ENCODE measurements at places on chromosomes 12 and 14.

- DNase-seq = no peak
Observed at GRCh38 chr14:104875811-104876210, 10.7 kb downstream of the CEP170B start.

DNA sequence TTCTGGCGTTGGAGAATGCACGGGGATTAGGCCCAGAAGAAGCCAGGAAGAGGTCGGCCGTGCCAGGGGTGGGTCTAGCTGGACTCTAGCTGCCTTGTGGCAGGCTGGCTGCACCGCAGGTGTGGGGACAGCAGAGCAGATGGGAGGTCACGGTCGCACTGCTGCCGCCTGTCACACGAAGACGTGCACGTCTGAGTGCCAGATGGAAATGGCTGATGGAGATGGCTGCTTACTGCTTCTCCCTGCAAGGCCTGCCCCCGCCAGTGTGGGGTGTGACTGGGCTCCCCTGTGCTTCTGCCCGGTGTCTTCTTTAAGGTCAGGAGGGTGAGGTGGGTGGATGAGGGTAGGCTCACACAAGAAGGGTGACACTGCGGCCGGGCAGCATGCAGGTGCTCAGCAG, 79.0 kb downstream of the MOK start:
- DNase-seq = no peak

- DNase-seq = no peak
Observed at GRCh38 chr12:29316752-29317151, 64.2 kb downstream of the ERGIC2 start.

- DNase-seq = no peak
Observed at GRCh38 chr14:90654831-90655276, 161.4 kb downstream of the TTC7B start.

DNA sequence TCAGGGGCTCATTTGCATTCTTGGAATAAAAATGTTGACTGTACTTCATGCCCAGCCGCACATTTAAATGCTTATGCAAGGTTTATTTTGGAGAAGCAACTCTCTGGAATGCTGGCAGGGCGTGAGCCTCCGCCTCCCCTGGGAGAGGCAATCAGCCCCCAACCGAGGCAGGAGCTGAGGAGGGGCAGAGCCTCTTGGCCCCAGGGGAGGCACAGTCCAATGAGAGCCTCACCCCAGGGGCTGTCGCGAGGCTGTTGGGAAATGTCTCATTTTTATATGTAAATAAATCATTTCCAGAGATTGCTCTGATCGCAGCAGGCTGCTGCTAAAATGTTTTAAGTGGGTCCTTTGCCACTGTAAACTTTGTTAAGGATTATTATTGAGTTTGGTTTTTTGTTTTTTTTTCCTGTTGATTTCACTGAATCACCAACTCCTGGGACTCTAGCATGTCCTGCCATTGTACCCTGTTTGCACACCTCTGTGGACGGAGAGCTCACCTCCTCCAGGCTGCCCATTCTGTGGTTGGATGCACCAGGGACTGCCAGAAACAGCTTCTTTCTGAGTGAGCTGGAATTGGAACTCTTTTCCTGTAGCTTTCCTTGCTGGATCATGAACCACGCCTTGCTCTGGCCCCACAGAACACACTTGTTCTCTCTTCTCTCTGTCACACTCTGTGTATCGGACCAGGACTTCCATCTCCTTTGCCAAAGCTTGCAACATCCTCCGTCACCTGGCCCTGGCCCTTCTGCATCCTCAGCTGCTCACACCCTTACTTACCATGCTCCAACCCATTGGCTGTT, 46.9 kb upstream of the FAM181A start:
- no peak for DNase-seq

- peak; percentile 70 for DNase-seq
Observed at GRCh38 chr12:54384591-54385041, at the start of gene ZNF385A. Gene ZNF385A (minus strand): TSS chr12:54384733. CDS start chr12:54384514, 219 bp downstream.

DNA sequence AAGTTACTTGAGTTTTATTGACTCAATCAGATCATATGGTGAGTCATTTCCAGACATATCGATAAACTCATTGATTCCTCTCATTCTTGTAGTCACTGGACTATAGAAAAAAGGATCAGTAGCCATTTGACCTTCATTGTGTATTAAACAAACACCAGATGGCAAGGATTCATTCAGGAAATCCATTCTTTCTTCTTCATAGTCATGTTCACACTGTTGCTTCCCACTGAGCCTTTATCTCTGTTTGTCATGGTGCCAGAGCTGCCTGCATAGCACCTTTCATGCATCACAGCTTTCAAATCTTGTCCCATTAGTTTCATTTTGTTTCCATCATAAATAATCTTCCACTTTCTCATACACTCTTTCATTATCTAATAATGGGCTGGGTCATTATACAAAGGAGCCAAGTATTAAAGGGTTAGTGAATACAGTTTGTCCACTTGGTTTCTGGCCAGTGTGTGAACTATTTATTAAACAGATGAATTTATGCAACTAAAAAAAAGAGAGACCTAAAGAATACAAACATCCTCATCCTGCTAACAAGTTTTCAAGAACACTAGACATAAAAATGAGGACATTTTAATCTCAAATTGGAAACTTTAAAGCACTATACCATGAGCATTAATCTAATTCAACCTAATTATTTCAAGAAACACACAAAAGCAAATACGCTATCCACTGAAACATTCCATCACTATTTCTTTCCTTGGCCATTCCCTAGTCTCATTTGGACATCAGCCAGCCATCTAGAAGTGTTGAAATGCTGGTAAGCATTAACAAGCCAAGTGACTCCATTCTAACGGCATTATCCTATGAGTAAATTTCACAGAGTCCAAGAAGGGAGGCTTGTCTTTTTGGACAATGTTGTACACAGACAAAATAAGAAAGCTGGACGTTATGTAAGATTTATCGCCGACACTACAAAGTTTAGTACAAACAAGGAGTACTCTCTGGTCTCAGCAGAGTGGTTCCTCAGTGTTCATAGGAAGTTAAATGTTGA, 476.5 kb downstream of the FOXG1 start:
- no peak for DNase-seq

- no peak for DNase-seq
Observed at GRCh38 chr12:131907379-131908091, 13.1 kb downstream of the ULK1 start.

DNA sequence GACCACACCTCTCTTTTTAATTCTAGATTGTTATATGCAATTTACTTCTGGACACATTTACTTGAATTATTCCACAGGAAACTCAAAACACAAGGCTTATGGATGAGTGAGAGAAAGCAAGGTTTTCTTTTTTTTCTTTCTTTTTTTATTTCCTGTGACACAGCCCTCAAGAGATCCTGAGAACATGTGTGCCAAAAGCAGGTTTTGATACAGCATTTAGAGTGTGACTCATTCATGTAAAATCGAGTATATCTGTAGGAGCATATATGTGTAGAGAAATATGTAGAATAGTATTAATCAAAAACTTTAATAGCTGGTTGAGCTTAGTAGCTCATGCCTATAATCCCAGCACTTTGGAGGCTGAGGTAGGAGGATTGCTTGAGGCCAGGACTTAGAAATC, 4.4 kb upstream of the MAX start:
- DNase-seq = no peak

GRCh38 chr12:93536111-93536765, 36.2 kb upstream of the SOCS2 start:
- DNase-seq = no peak

- DNase-seq = no peak
Observed at GRCh38 chr12:132214891-132215290, 70.6 kb downstream of the NOC4L start.

DNA sequence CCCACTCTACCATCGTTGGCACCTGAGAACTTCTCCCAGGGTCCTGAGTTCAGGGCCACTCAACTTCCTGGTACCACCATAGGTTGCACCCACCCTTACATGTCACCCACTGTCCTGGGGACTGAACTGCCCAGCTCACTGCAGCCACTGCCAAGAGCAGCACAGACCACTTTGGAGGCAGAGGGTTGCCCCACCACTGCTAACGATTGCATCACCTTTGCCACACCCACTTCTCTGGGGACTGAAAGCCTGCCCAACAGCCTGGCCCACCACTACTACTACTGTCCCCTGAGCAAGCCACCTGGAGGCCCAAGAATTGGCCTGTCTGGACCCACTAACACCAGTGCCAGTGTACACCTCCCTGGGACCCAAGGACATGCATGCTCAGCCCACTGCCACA, 27.6 kb downstream of the CACNA2D4 start:
- DNase-seq = no peak
